ENCODE measurements at places on chromosomes 11 and 22.

GRCh38 chr22:42553475-42554361 is at the start of gene SERHL2:
TSS of gene SERHL2 (plus strand) at chr22:42553956. CDS start at chr22:42554021, 65 bp downstream.
- DNase-seq: peak; percentile 98

DNA sequence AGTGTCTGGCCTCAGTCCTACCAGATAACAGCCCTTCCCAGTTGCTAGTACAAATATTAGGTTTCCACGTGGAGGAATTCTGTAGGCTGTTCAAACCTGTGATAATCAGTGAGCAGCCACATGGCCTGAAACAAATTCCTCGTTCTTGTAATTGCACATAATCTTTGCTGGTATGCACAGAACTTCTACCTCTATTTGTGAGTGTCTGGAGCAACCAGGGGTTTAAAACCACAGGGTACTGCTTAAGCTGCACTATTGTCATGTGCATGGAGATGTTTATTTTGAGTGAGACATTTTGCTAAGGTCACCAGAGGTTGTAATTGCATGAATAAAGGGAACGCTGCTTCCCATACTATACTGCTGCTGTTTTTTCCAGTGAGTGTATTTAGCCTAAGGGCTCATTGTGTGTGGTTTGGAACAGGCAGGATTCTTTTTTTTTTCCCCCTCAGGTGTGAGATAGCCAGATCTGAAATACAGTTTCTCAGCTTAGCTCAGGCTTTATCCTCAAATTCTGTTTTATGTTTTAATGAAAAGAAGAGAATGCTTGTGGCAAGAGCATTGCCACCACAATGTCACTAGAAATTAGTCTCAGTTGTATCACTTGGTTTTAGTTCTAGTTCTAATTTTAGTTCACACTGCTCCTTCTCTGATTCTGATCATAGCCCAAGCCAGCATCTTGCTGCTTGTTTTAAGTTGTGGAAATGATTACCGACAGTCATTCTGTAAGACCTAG is 60.5 kb downstream of the CYB5R2 start:
- DNase-seq: no peak

GRCh38 chr11:79265756-79266322 is 175.0 kb downstream of the TENM4 start:
- no peak for DNase-seq

DNA sequence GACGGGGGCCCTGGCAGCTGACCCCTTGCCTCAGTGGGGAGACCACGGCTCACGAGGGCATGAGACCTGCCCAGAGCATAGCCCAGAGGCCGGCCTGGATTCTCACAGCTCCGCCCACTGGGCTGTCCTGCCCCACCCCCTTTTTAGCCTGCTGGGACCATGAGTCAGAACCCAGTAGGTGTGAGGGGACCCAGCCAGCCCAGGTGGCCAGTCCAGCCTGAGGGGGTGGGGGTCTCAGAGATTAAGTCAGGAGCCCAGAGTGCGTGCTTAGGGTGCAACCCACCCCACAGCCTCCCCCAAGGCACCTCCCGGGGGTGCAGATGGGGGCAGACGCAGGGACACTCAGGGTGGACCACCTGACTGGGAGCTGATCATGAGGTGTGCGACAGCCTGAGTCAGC is 40.1 kb upstream of the PPARA start:
- DNase-seq: no peak

DNA sequence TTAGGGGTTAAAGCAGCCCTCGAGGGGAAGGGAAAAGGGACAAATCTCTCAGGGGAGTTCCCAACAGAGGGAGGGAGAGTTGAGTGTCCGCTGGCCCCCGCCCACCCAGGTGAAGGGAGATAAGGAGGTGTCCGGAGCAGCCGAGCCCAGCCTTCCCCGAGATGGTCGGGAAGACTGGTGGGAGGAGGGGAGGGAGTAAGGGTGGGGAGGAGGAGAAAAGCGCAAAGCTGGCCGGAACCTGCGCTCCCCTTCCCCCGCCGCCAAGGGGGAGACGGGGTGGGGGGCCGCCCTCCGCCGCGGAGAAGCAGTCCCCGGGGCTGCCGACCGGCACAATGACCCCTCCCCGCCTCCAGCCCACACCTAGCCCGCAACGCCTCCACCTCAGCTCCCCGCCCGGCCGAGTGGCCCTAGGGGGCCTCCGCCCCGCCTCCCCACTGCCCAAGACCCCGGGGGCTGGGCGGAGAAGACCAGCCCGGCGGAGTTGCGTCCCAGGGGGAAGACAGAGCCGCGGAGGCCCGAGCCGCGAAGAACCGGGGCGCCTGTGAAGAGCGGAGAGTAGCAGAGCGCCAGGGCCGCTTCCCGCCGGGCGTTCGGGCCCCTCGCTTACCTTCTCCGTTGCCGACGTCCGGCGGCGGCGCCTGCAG is 479 bp downstream of the RSF1 start:
- peak; percentile 88 for DNase-seq

DNA sequence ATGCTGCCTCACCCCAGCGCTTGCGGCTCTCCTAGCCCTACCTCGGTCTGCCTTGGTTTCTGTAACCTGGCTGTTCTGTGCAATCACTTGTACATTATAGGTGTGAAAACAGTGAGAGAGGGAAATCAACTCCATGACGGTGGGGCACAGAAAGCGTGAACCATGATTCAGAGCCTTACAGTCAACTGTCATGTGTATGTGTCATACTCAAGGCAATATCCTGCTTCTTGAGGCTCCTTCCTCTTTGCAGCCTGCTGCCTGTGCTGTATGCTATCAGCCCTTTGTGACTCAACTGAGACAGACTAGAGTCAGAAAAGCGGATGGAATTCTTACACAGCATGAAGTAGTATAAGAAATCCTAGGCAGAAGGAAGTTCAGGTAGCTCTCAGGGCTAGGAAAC is 2.1 kb downstream of the NRIP3 start:
- DNase-seq: peak; percentile 23

DNA sequence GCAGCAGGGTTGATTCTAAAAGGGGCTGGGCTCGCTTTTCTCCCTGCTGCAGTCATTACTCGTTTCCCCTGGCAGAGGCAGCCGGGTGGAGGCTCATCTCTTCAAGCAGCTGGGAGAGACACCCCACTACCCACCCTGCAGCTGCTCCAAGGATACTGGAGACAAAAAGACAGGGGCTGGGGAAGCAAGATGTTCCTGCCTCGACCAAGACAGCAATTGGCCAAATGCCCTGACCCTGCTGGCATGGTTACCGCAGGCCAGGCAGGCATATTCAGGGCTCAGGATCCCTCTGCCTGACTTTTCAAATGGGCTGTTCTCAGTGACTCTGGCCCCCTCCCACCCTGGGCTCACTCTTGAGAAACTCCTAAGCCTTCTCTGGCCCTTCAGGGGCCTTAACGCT is 6.8 kb upstream of the RGL4 start:
- DNase-seq: no peak

GRCh38 chr11:9347100-9347499 is 32.7 kb upstream of the TMEM41B start:
- DNase-seq: no peak

GRCh38 chr22:39719559-39720450 is 149.3 kb downstream of the CACNA1I start:
- DNase-seq: peak; percentile 78

- DNase-seq: no peak
Measured at GRCh38 chr11:28463826-28464225, 355.6 kb downstream of the METTL15 start.

GRCh38 chr11:37504921-37505320 is 906.9 kb upstream of the RAG2 start:
- no peak for DNase-seq

GRCh38 chr11:11173316-11174025 is 179.6 kb downstream of the CSNK2A3 start:
- no peak for DNase-seq

DNA sequence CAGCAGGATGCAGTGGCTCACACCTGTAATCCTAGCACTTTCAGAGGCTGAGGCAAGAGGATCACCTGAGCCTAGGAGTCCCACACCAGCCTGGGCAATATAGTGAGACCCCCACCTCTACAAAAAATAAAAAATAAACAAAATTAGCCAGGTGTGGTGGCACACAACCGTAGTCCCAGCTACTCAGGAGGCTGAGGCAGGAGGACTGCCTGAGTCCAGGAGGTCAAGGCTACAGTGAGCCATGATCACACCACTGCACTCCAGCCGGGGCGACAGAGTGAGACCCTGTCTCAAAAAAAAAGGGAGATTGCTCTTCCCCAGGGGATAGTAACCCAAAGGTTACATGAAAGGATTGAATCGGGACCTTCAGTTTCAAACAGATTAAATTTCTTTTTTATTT is 54.0 kb downstream of the AHNAK start:
- no peak for DNase-seq

- no peak for DNase-seq
Measured at GRCh38 chr11:75014129-75014528, 25.4 kb downstream of the NEU3 start.

DNA sequence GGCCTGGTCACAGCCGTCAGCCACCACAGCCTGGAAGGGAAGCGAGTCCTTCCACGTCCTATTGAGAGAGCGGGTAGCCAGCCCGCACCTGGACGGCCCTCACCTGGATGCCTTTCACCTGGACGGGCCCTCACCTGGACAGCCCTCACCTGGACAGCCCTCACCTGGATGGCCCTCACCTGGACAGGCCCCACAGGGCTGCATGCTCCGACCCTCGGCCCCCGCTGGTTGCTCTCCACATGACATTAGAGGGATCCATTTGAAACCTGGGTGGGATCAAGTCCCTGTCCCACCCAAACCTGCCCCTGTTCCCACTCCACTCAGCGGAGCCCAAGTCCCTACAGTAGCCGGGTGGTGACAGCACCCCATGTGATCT is 3.7 kb downstream of the C1QTNF6 start:
- no peak for DNase-seq

- DNase-seq: no peak
Measured at GRCh38 chr11:41005986-41006385, 453.5 kb downstream of the LRRC4C start.

- no peak for DNase-seq
Measured at GRCh38 chr11:3222003-3222855, 3.6 kb upstream of the MRGPRG start.

DNA sequence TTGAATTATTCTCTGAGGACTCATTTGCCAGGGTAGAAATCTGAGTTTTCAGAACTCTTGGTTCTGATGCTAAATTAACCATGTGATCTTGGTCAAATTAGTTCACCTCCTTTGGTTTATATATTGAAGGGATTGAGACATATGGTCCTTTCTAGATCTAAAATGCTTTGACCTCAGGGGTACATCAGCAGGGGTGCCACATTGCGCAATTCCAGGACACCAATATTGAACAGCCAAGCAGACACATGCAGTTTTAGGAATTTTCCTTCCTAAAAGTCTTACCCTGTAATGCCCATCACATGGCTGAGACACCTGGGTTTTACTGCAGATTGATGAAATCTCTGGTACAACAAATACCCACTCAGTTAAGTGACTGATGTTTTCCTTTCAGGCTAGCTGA is 254.4 kb upstream of the NCAM1 start:
- no peak for DNase-seq

GRCh38 chr11:116852261-116853031 is 15.0 kb upstream of the APOA1 start:
- DNase-seq: no peak

DNA sequence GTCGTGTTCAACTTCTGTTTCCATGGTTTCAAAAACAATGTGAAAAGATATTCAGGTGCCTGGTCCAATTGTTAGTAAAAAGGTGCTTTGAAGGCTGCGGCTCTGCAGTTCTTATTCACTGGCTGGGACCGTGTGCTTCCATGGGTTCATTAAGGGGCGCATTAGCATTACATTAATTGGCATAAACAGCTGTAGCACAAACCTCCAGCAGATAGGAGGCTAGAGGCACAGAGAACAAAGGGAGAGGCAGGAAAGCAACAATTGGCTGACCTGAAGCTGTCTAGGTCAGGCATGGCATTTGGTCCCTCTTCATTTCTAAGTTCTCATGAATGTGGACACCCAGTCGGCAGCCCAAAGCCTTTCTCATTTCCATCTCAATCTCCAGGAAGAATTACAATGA is 16.6 kb downstream of the PAK1 start:
- no peak for DNase-seq
